ENCODE measurements at places on chromosomes 11 and 22. TPM values are rescaled to one million over a fixed set of nuclear protein-coding genes. Genes with fewer than 3 reads are reported as not detected.

Gene VSIG10L2
- 0.10 TPM for total RNA-seq

Gene SELENOM
- 28.1 TPM for total RNA-seq

Gene SPDYC
- total RNA-seq: not detected

Gene MYEOV
- total RNA-seq: 9.5 TPM

Gene ARHGAP32
- 8.9 TPM for total RNA-seq

Gene TMEM45B
- total RNA-seq: not detected

Measured in RPMI7951 (cell line).